ENCODE measurements at places on chromosomes 6 and 20.

DNA sequence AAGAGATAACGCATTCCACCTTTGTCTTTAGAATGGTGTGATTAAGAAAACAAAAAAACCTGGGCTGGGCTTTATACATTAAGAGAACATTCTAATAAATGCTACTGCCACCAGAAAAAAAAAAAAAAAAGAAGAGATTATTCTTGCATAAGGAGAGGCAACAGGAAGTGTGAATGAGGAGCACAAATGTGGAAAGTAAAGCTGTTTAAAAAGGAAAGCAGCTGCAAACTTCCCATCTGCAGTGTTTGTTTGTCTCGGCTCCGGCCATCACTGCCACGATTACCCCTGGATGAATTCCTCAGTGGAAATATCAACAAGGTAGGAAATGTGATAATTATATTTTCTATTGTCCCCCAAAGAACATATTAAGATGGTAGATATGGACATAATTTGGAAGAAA is 223.9 kb downstream of the PHF3 start:
- H3K27me3 ChIP-seq = no peaks in the 10 kb centered on the region
- H3K4me1 ChIP-seq = no peaks in the 10 kb centered on the region
- H3K4me3 ChIP-seq = no peak overlapping the region

GRCh38 chr6:18360188-18360587 is 27.0 kb upstream of the RNF144B start:
- H3K27me3 ChIP-seq = no peaks in the 10 kb centered on the region
- no peaks in the 10 kb centered on the region for H3K36me3 ChIP-seq
- H3K4me3 ChIP-seq = no peak overlapping the region

GRCh38 chr6:106501960-106502371 is 127.3 kb downstream of the RTN4IP1 start:
- no peaks in the 10 kb centered on the region for H3K36me3 ChIP-seq
- H3K4me3 ChIP-seq = no peak overlapping the region
- no peak for DNase-seq
- no peaks in the 10 kb centered on the region for H3K27me3 ChIP-seq
- no peak overlapping the region for H3K27ac ChIP-seq
- H3K4me1 ChIP-seq = no peaks in the 10 kb centered on the region

GRCh38 chr6:114445846-114446245 is 103.0 kb upstream of the HS3ST5 start:
- no peaks in the 10 kb centered on the region for H3K36me3 ChIP-seq
- no peaks in the 10 kb centered on the region for H3K4me1 ChIP-seq
- H3K27ac ChIP-seq = no peak overlapping the region
- no peak for DNase-seq
- H3K4me3 ChIP-seq = no peak overlapping the region
- H3K27me3 ChIP-seq = no peaks in the 10 kb centered on the region

DNA sequence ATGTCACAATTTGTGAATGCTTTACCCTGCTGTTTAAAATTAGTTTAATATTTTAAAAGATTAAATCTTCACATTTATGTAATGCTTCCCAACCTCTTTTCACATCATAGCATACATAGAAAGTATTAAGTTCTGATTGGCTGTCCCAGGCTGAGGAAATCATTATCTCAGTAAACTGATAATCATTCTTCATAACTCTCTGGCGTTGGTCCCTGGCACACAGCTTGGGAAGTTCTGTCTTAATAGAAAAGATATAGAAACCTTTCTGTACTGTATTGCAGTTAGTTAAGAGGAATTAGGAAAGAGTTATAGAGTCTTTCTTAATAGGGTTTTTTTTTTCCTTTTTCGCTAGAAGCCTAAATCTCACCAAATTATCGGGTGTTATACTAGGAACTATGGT is 85.4 kb downstream of the CBFA2T2 start:
- no peak overlapping the region for H3K27ac ChIP-seq
- DNase-seq = no peak
- no peak overlapping the region for H3K4me3 ChIP-seq
- H3K27me3 ChIP-seq = no peaks in the 10 kb centered on the region

GRCh38 chr20:55205665-55206064 is 730.3 kb downstream of the DOK5 start:
- no peak for DNase-seq
- no peak overlapping the region for H3K27ac ChIP-seq
- no peaks in the 10 kb centered on the region for H3K36me3 ChIP-seq
- no peaks in the 10 kb centered on the region for H3K27me3 ChIP-seq

Data from hepatocyte (in vitro differentiated cells).